Stimulated activated CD4-positive, alpha-beta T cell treated with anti-CD3 and anti-CD28 coated beads, Interleukin-12 subunit alpha, Interleukin-12 subunit beta, amount 100 ng/mL, for 4 hours (primary cell): ENCODE measurements at places on chromosomes 7 and 10.

GRCh38 chr7:30091491-30091912 is 43.3 kb upstream of the MTURN start:
- DNase-seq = no peak

DNA sequence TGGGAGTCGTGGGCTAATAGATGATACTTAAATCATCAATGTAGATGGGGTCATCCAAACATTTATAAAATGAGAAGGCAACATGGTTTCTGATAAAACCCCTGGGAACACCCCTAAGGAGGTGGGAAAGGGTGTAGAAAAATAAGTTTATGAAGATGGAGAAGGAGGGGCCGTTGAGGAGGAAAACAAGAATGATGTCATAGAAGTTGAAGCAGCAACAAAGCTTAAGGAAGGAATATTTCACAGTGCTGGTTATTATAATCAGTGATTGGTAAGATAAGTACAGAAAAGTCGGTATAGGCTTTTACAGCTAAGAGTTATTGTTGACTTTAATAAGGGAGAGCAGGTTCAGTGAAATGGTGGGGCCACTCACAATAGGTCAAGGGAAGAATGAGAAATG is 9.0 kb upstream of the HIBADH start:
- DNase-seq = no peak

GRCh38 chr10:70679498-70679897 is 7.2 kb downstream of the ADAMTS14 start:
- no peak for DNase-seq

DNA sequence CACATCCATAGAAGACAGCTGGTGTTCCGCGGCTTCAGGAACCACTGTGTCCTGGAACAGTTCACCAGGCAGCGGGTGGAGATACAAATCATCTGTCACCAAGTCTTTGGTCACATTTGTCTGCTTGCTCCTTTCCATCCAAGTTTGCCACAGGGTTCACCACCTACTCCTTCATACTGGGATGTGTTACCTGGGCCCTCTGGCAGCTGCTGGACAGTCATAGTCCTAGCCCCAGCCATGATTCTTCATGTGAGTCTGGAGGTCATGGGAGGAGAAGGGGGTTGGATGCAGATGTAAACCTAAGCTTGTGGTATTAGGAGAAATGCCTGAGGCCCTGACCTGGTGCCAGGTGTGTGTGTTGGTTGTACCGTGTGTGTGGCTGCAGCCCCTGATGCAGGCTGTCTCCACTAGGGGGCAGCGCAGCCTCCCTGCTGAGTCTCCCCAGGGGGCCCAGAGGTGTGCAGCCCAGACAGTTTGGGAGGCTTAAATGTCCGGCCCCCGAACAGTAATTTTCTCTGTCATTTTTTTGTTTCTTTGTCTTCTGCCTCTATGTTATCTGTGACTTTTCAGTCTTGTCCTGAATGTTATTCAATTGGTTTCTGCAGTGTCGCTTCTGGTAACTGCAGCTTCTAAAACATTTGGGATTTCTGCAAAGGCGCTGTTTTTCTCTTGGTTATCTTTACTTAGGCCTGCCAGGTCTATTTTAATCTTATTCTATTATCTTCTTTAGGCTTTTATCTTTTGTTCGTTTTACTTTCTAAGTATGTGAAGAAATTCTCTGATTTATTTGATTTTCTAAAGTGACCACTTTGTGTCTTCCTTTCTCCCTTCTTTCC is 14.8 kb downstream of the NPS start:
- DNase-seq = peak; percentile 28
